ENCODE measurements at places on chromosomes 3 and 15. TPM values are rescaled to one million over a fixed set of nuclear protein-coding genes. Genes with fewer than 3 reads are reported as not detected.

DNA sequence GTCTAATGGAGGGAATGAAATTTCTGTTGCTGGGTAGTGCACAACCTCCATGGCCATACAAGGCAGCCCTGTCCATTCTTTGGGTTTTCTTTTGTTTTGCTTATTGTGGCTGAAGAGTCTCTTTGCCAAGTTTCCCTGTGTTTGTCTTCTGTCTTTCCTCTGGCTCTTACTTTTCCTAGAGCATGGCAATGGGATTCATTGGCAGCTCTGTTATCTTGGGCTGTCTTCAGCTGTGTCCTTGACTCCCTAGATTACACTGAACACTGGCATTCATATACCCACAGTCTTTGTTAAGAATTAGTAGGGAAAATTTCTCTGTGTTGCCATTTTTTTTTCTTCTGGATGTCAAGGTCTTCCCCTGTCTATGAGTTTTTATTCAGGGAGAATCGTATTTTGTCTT lies 16.1 kb upstream of the DCBLD2 start:
- no peaks in the 10 kb centered on the region for H3K27me3 ChIP-seq
- no peak overlapping the region for H3K4me3 ChIP-seq
- no peak overlapping the region for H3K27ac ChIP-seq
- no peak for DNase-seq
- no peaks in the 10 kb centered on the region for H3K36me3 ChIP-seq
- H3K4me1 ChIP-seq: no peaks in the 10 kb centered on the region

GRCh38 chr15:78265137-78265460 lies 737 bp downstream of the DNAJA4 start:
- no peaks in the 10 kb centered on the region for H3K27me3 ChIP-seq
- peak overlapping the region; percentile 83 for H3K27ac ChIP-seq
- peak overlapping the region; percentile 74 for H3K4me3 ChIP-seq
- DNase-seq: no peak
- peaks cover 13% of the 10 kb centered on the region for H3K4me1 ChIP-seq
- H3K36me3 ChIP-seq: peaks cover 3% of the 10 kb centered on the region

- DNase-seq: no peak
- peaks cover 4% of the 10 kb centered on the region for H3K4me1 ChIP-seq
- no peak overlapping the region for H3K27ac ChIP-seq
- no peaks in the 10 kb centered on the region for H3K36me3 ChIP-seq
- no peaks in the 10 kb centered on the region for H3K27me3 ChIP-seq
Observed at GRCh38 chr3:190318666-190319065, 3.6 kb downstream of the CLDN1 start.

The ESYT3 gene
- total RNA-seq: not detected

- no peak overlapping the region for H3K27ac ChIP-seq
- H3K4me3 ChIP-seq: no peak overlapping the region
- no peaks in the 10 kb centered on the region for H3K27me3 ChIP-seq
- peaks cover 48% of the 10 kb centered on the region for H3K4me1 ChIP-seq
- no peak for DNase-seq
- no peaks in the 10 kb centered on the region for H3K36me3 ChIP-seq
Observed at GRCh38 chr15:49064884-49065283, 18.6 kb upstream of the SECISBP2L start.

The MRPL3 gene
- 33.8 TPM for total RNA-seq

DNA sequence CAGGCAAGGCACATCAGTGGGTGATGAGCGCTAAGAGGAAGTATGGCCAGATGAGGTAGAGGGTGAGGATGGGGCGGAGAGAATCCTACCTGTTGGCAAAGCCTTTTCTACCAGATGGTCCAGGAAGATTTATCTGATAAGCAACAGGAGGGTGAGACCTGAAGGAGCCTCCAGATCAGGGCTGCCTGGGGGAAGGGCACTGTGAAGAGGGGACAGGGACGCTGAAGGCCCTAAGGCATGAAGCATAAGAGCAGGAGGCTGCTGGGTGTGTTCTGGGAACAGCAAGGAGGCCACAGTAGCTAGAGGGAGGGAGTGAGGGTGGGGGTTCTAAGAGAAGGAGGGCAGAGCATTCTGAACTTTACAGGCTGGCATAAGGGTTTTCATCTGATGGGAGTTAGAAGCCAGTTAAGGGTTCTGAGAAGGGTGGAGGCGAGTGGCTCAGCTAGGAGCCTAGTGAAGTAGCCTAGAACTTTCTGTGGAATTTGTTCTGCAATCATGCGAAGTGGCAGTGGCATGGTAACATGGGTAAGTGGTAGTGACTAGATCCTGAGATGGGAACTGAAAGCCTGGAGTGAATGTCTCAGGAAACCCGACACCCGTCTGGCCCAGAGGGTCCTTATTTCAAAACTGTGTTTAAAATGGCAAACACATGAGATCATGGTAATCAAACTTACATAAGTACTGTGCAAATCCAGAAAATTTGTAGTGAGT lies 29.9 kb downstream of the CGNL1 start:
- no peak overlapping the region for H3K4me3 ChIP-seq
- H3K4me1 ChIP-seq: no peaks in the 10 kb centered on the region
- no peaks in the 10 kb centered on the region for H3K27me3 ChIP-seq

The IGSF10 gene
- not detected for total RNA-seq

- H3K4me3 ChIP-seq: no peak overlapping the region
- no peaks in the 10 kb centered on the region for H3K4me1 ChIP-seq
- DNase-seq: no peak
- no peaks in the 10 kb centered on the region for H3K36me3 ChIP-seq
- no peaks in the 10 kb centered on the region for H3K27me3 ChIP-seq
- no peak overlapping the region for H3K27ac ChIP-seq
Observed at GRCh38 chr3:86929046-86929445, 61.9 kb downstream of the VGLL3 start.

DNA sequence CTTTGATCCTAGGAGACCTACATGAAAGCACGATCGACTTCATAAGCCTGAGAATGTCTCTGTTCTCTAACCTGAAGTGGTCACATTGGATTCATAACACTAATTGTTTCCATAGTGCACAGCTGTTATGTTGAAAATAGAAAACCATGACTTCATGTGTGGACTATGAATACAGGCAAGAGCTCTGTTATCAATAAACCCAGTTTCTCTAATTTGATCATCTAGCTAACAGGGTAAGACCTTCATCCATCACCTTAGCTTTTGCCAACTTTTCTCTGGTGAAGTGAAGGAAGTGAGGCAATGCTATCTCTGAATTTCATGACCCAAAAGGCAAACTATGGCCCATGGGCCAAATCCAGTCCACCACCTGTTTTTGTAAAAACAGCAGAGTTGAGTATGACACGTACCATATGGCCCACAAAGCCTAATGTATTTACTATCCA lies 27.2 kb downstream of the ABI3BP start:
- no peak overlapping the region for H3K27ac ChIP-seq
- H3K36me3 ChIP-seq: no peaks in the 10 kb centered on the region
- DNase-seq: no peak

The ZDHHC23 gene
- 3.4 TPM for total RNA-seq

DNA sequence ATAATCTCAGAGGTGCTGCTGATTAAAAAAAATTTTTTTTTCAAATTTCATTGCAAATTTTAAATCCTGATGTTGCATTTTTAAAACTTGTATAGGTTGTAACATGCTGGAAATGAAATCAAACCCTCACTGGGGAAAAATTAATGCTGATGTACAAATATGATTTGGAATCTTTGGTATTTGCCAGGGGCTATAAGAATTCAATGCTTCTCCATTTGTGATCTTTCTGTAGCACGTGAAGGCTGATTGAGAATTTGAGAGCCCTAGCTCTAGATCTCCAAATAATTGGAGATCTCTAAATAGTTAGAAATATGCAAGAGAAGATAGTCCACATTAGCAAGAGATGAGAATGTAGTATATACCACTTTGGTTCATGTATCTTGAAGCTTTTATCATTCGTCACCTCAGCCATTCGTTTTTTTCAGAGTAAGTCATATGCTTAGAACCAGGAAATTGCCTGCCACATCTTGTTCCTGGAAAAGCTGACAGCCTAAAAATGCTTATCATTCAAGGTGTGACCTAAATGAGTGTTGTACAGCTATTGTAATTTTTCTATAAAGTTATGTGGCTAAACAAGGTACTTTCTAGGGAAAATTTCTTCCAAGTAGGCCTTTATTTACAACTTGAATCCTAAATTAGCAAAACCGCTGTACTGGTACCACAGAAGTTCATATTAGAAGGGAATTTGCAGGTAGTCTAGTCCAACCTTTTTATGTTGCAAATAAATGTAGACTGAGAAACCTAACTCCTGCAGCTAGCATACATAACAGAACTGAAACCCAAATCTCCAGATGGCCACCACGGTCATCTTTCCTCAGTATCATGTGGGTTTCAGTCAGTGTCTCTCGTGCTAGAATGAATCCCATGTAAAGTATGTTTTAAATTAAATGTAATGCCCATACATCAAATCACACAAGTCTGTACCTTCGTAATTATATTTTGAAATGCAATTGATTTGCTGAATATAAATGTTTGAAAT lies 48.5 kb downstream of the FNDC3B start:
- peaks cover 13% of the 10 kb centered on the region for H3K4me1 ChIP-seq
- H3K27me3 ChIP-seq: no peaks in the 10 kb centered on the region

GRCh38 chr3:107523539-107524325 lies 970 bp downstream of the BBX start:
- peaks cover 9% of the 10 kb centered on the region for H3K4me1 ChIP-seq
- peak overlapping the region; percentile 82 for H3K4me3 ChIP-seq
- H3K36me3 ChIP-seq: no peaks in the 10 kb centered on the region
- peak overlapping the region; percentile 91 for H3K27ac ChIP-seq

The GRAMD1C gene
- total RNA-seq: 0.29 TPM

- H3K4me1 ChIP-seq: peaks cover 11% of the 10 kb centered on the region
- H3K27ac ChIP-seq: no peak overlapping the region
Observed at GRCh38 chr15:85607842-85608241, 186.9 kb downstream of the KLHL25 start.

DNA sequence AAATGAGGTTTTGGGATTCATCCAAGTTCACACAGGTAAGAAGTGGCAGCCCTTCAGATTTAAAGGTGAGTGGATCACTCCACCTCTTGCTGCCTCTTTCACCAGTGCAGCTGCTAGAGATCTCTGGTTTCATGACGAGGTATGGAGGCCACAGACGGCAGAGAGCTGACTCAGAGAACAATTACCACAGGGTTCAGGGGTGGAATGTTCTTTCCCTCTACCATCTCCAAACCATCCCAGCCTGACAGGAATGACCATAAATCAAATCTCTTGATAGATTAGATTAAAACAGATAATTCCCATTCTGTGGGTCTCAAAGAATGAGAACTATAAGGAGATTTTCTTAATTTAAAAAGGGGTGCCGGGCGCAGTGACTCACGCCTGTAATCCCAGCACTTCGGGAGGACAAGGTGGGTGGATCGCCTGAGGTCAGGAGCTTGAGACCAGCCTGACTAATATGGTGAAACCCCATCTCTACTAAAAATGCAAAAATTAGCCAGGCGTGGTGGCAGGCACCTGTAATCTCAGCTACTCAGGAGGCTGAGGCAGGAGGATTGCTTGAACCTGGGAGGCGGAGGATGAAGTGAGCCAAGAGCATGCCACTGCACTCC lies 174.2 kb upstream of the ATP11B start:
- H3K27ac ChIP-seq: no peak overlapping the region
- H3K4me3 ChIP-seq: no peak overlapping the region
- DNase-seq: no peak
- H3K4me1 ChIP-seq: no peaks in the 10 kb centered on the region
- no peaks in the 10 kb centered on the region for H3K27me3 ChIP-seq

- no peaks in the 10 kb centered on the region for H3K36me3 ChIP-seq
- H3K27me3 ChIP-seq: no peaks in the 10 kb centered on the region
- H3K4me3 ChIP-seq: no peak overlapping the region
- DNase-seq: no peak
- H3K27ac ChIP-seq: no peak overlapping the region
- H3K4me1 ChIP-seq: no peaks in the 10 kb centered on the region
Observed at GRCh38 chr15:40125950-40126349, 17.3 kb upstream of the BMF start.
